Muscle of leg (tissue), 16 donors: ENCODE measurements at places on chromosomes 12 and 14. TPM values are rescaled to one million over a fixed set of nuclear protein-coding genes. Genes with fewer than 3 reads are reported as not detected.

The HAL gene
- polyA plus RNA-seq = 0.36 TPM

The CCDC38 gene
- 0.18 TPM for polyA plus RNA-seq

The RIMKLB gene
- 104 TPM for polyA plus RNA-seq

The TMEM63C gene
- polyA plus RNA-seq = 5.2 TPM
